ENCODE measurements at places on chromosomes 7 and 10.

DNA sequence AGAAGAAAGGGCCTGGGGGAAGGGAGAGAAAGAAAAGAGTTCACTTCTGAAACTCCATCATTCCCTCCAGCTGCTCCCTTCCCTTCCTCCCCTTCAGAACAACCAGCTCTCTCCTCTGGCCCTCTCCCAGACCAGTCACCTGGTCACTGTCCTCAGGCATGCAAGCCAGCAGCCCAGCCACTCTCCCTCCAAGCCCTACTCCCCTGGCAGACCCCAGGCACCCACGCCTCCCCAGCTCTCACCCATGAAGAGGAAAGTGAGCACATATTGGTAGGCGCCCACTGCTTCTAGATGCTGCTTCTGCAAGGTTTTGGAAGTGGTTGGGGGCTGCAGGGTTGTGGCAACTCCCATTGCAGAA lies 353 bp downstream of the MOGAT3 start:
- no peak for DNase-seq

DNA sequence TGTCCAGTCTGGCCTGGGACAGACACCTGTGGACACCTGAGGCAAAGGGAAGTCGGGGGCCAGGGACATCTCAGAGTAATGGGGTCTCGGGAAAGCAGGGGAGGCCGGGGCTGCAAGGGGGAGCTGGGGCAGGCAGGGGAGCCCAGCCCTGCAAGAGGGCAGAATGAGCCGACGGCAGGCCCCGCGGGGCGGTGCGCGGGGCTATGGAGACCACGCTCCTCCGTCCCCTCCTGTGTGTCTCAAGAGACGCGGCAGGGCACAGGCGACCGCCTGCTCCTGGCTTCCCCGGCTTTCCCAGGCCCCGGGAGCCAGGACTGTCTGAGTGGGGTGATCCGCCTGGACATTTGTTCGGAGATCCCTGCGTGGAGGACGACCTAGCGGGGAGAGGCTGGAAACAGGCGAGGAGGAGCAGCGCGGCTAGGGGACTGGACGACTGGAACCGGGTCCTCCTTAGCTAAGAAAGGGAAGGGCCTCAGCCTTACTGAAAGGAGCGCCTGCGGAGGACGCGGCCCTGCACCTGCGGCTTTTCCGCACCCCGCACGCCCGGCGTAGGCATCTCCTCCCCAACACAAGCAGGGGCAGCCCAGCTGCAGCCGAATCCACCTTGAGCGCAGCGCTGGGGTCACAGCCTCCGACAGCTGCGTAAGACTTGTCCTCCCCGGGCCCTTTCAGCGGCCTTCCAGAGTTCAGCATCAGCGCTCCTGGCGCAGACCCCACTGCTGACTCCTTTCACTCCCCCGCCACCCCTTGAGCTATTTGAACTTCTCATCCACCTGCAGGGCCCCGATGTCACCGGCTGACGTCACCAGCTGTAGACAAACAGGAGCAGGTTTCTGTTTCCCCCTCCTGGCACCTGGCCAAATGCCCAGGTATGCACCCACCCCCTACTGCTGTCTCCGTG lies 176.4 kb downstream of the ZNF248 start:
- DNase-seq: no peak

- no peak for DNase-seq
Observed at GRCh38 chr10:89549510-89549909, 14.1 kb upstream of the SLC16A12 start.

DNA sequence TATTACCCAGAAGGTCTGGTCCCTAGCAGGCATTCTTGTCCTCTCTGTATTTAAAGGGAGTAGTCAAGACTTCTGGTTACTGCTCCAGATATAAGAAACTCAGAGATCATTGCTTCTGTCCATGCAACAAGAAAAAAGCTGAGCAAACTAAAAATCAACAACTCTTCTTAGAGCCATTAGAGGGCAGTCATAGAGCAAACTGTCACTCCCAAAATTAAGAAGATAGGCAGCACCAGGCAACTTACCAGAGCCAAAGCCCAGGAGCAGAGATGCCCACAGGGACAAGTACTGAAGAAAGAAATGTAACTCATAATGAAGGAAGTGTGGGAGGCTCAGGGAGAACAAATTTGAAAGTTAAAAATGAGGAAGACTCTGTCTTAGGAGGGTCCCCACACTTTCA lies 472.9 kb upstream of the COBL start:
- no peak for DNase-seq

GRCh38 chr7:37385787-37386186 lies 62.9 kb downstream of the ELMO1 start:
- DNase-seq: no peak

- no peak for DNase-seq
Observed at GRCh38 chr7:130907439-130907838, 173.4 kb upstream of the KLF14 start.

DNA sequence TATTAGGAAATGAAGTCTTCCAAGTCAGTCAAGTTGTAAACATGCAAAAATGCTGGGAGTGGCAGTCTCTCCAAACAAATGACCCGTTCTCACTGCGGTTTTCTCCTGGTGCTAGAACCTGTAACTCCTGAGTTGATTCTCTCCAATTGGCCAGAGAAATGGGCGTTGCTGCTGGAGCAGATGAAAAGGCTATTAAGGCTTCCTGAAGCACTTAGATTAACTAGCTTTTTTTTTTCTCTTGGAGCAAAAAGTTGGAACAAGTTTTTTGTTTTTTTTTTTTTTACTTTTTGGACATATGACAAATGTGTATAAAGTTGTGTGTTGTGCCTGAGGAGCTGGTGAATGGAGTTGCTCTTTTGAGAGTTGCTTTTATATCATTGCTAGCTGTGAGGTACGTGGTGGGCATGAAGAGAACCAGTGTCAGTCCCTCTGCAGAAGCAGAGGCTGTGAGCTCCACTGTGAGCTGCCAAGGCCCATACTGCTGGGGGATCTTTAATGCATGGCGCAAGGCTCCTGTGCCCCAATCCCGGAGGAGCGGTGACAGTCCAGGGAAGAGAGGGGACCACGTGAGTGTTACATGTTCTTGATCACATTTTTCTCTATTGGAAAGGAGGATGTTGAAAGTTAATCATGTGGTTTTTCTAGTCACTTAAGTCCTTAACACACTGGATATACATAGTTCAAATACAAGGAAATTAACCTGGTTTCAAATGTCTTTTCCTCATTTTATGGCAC lies 393.6 kb upstream of the GALNT17 start:
- DNase-seq: no peak

- no peak for DNase-seq
Observed at GRCh38 chr10:52864201-52865106, 91.9 kb upstream of the MBL2 start.

GRCh38 chr10:122740640-122741039 lies 41.0 kb upstream of the C10orf120 start:
- DNase-seq: no peak

- DNase-seq: no peak
Observed at GRCh38 chr7:155182406-155182970, 112.4 kb downstream of the HTR5A start.

- DNase-seq: no peak
Observed at GRCh38 chr10:128047991-128048818, 78.0 kb downstream of the MKI67 start.

DNA sequence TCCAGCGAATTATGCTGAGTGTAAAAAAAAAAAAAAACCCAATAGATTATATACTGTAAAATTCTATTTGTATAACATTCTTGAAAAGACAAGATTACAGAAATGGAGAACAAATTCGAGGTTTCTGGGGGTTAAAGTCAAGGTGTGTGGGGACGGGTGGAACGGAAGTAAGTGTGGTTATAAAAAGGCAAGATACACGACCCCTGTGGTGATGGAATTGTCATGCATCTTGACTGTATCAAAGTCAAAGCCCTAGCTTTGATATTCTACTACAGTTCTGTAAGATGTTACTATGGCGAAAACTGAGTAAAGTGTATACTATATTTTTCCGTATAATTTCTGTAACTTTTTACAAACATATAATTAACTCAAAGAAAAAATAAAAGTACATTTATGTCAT lies 718.2 kb upstream of the PCDH15 start:
- no peak for DNase-seq

- DNase-seq: no peak
Observed at GRCh38 chr10:95392681-95393164, 101.9 kb upstream of the PDLIM1 start.

DNA sequence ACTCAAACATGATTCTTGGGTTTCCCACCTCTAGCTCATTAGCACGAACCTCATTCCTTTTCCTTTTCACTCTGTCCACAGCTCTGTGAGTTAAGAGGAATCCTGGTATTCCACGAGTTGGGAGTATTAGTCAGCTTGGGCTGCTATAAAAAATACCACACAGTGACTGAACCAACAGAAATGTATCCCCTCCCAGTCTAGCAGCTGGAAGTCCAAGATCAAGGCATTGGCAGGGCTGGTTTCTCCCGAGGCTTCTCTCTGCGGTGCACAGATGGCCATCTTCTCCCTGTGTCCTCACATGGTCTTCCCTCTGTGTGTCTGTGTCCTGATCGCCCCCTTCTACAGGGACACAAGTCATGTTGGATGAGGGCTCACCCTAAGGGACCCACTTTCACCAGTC lies 261.6 kb downstream of the TNS3 start:
- DNase-seq: no peak

- DNase-seq: peak; percentile 13
Observed at GRCh38 chr10:484925-485661, 204.4 kb downstream of the DIP2C start.

DNA sequence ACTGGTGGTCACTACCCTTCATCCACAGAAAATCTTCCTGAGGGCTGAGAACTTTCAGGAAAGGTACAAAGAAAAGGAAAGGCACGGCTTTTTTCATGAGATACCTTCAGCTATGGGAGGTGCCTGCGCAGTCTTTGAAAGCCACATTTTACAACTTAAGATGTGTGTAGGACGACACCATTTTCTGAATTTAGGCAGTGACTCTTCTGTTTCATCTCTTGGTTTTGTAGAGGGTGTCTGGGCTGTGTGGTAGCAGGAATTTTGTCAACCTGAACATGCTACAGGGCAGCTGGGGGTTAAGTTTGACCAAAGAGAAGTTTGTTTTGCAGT lies 138.1 kb downstream of the NRP1 start:
- no peak for DNase-seq

- DNase-seq: no peak
Observed at GRCh38 chr10:84188815-84189214, 5.5 kb upstream of the CDHR1 start.

DNA sequence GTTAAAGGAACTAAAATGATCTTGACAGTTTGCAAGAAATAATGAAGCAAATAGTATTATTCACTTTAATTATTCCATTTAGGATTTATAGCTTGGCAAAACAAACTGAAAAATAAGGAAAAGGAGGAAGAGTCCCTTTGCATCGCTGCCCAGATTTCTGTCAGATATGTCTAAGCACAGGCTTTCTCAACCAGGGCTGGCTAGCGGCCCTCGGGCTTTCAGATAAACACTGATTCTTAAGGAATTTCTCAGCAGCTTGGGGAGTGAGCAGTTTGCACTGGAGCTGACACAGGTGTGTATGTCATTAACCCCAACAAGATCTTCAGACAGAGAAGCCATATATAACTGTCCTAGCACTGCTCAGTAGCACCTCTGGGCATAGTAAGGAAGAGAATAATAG lies 47.9 kb upstream of the SEMA3D start:
- no peak for DNase-seq

DNA sequence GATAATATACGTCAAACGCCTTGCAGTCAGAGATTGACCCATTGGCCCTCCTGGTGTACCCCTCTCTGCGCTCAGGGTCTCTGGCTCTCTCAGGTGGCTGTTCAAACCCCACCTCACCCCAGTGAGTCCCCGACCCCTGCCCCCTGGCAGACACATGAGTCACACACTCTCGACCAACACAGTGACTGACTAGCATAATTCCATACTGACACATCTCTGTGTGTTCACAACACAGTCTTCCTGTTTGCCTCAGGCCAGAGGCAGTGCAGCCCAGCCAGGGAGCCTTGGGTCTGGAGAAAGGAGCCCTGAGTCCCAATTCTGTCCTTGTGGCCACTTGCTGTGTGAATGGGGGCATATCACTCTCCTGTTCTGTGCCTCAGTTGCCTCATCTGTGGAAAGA lies 40.1 kb downstream of the PALD1 start:
- DNase-seq: no peak

DNA sequence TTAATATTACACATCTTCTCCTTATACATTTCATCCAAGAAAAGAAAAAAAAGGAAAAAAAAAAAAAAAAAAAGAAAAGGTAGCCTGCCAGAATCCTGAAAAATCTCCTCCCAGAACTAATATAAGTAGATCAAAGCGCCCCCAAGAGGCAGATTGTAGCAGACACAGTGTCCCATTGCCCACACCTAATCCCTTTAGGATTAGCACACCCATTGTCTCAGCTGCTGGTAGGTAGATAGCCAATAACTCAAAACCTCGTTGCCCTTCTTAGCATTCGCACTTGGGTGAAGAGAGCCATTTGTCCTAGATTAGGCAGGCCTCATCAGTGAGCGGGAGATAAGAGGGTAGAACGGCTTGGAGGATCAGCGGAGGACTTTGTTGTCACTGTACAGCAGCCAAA lies 100.2 kb upstream of the SORCS1 start:
- no peak for DNase-seq

- no peak for DNase-seq
Observed at GRCh38 chr7:52009181-52009580, 692.6 kb upstream of the COBL start.

DNA sequence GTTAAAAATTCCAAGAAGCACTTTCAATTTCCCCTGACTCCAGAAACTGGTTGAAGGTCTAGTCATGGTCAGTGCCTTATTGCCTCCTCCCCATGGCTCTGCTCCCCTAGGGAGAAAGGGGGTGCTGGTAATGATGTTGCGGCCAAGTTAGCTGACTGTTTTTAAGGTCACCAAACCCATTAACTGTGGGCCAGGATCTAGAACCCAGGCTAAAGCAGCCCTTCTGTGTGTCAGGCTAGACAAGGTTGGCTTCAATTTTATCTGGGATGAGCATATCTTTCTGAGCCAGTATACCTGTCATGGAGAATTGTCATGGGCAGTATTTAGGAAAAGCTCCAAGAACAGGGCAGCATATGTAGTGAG lies 11.2 kb upstream of the HOXA13 start:
- no peak for DNase-seq

DNA sequence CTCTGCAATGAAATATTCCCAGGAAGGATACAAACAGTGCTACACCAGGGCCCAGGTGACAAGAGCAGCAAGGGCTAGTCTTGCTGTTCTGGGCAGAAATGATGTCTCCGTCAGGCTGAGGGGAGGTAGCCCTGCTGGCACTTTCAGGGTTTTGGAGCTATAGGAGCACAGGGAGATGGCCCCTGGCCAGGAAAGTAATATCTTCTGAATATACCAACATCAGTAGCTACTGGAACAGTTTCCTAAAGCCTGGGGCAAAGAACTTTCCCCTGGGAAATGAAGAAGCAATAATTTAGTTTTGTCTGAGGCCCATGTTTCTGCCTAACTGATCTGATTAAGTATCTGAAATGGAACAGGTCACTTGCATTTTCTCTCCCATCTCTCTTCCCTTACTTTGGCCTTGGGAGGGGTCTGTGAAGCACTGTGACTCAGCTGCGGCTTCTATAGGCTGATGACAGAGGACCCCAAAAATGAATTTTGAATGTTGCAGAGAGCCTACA lies 489.1 kb upstream of the PODXL start:
- DNase-seq: no peak

GRCh38 chr10:29616542-29616941 lies 18.2 kb downstream of the SVIL start:
- no peak for DNase-seq
